ENCODE measurements at places on chromosomes 16 and 17.

- peak; percentile 8 for DNase-seq
Measured at GRCh38 chr16:58306327-58306726, 11.5 kb upstream of the PRSS54 start.

DNA sequence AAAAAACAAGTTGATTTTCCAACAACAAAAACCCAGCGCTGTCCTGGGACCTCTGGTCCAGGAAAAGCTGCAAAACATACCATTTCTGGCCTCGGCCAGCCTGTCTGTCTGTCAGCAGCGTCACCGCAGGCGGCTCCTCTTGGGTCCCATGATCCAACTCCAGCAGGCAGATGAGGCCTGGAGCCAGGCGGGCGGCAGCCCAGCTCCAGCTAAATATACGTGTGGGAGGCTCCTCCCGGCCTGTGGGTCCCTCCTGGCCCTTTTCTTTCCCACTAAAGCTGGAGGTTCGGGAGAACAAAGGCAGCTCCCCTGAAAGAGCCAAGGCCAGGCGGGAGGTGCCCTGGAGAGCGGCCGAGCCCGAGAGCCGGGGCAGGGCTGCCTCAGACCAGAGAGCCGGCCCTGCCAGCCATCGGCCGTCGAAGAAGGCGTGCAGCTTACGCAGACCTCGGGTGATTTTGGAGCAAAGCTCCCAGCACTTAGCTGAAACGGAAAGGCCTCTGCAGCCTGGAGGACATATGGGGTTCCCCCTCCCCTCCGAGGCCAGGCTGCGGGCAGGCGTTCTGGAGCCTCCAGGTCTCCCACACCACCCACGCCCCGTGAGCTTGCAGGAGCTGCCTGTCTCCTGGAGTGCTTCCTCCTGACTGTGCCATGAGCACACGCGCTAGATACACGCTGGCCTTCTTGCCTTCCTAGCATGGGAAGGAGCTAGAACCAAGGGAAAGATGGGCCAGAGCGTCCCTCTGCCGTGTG lies 19.9 kb upstream of the JPH3 start:
- no peak for DNase-seq

DNA sequence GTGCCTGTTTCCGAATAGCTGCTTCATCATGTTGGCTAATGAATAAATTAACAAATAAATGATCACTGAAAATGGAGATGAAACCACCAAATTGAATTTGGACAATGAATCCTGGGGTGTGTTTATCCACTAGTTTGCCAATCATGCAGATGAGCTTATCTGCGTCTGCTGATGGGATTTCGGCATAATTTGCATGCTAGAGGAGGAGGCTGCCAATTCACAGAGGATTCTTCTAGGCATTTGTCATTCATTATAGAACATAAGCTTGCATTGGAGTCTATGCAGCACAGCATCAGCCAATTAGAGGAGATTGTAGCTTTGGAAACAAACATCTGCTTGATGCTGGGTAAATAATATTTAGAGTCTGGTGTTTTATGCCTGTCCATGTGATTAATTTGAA lies 123.1 kb downstream of the NPIPB5 start:
- DNase-seq = no peak

DNA sequence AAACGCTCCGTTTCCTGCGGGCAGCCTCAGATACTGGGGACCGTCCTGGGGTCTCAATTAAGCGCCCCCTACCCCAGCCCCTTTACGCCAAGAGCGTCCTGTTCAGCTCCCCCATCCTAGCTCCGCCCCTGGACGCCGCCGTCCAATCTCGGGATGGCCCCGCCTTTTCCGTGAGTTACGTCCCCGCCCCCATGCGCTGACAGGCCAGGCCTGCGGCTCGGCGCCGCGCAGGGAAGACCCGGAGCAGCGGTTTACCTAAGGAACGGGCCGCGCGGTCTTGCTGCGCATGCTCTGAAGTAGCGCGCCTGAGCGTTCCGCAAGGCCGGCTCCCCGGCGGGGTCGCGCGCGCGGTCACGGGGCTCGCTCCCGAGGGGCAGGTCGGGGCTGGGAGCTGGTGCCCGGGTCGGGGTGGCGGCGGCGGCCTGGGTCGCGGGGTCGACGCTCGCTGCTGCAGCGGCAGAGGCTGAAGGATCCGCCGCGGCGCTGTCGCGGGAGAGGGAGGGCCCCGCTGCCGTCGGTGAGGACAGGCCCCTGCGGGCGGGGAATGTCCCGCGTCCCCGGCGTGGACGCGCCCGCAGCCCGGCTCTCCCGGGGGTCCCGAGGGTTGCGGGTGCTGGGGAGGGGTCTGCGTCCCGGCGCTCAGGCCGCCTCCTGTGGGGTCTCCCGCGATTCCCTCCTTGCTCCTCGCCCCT lies at the start of gene FLYWCH1:
TSS of gene FLYWCH1 (plus strand) at position 294 of the 692 bp plus-strand sequence. CDS start 17,755 bp downstream, outside the sequence.
- DNase-seq = peak; percentile 98

DNA sequence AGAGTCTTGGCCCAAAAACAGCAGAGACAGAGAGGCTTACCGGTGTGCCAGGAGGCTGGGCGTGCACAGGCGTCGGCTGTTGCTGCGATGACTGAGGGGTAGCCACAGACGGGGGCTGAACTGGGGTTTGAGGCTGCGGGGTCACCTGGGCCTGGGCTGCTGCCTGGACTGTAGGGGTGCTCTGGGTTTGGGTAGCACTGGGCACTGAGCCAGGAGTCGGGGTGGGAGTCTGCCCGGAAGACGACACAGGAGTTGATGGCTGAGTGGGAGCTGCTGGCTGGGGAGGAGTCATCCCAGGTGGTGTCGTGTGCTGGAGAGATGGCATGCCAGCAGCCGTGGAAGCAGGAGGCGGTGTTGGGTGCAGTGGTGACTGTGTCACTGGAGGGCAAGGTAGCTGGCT lies 53.2 kb upstream of the TRAP1 start:
- DNase-seq = no peak

DNA sequence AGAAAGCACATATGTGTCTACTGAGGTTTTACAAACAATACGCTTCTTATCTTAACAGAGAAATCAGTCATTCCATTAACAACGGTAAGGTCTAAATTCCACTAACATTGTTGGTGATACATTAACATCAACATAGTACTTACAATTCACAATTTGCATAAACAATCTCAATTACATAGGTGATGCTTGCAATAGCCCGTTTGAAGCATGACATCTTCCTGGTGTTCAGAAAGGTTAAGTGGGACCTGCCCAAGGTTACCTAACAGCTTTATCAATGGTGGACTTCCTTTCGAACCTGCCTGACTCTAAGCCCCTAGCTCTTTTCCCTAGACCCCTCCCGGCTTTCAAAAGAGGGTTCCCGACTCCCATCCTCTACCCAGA lies 699 bp downstream of the FAM222B start:
- DNase-seq = no peak

DNA sequence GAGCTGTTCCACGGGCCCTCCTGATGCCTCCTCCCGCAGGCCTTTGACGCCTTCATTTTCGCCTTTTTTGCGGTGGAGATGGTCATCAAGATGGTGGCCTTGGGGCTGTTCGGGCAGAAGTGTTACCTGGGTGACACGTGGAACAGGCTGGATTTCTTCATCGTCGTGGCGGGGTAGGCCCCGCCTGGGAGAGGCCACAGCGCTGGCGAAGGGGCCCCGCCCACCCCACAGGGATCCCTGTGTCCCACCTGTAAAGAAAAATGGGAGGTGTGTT lies 29.7 kb downstream of the TPSG1 start:
- DNase-seq = no peak

DNA sequence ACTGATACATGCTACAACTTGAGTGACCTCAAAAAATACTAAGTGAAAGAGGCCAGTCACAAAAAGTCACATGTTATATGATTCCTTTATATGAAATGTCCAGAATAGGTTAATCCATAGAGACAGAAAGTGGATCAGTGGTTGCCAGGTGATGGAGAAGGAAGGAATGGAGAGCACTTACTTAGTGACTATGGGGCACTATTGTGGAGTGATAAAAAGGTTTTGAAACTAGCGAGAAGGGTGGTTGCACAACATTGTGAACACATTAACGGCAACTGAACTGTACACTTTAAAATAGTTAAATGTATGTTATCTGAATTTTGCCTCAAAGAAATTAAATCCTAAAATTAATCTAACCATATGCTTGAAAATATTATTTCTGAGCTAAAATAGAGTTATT lies 25.9 kb downstream of the AMFR start:
- no peak for DNase-seq

GRCh38 chr16:56748826-56749225 lies 18.9 kb downstream of the NUP93 start:
- no peak for DNase-seq

GRCh38 chr17:75240394-75241142 lies 20.8 kb downstream of the GGA3 start:
- peak; percentile 8 for DNase-seq

- DNase-seq = no peak
Measured at GRCh38 chr17:37661400-37662014, 18.3 kb upstream of the DDX52 start.

DNA sequence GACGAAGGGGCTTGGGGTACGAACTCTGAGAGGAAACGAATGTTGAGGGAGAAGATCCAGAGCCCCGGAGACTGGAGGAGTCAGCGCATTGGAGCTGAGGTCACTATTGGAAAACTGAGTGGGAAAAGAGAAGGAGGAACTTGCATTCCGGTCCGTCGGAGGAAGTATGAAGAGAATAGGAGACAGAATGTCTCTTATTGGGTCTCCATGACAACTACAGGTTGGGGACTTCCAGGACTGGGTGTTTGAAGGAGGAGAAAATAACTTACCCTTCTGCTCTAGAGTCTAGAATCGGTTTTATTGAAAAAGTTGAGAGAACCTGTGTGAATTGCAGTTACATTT lies 537 bp downstream of the GOSR1 start:
- DNase-seq = no peak

DNA sequence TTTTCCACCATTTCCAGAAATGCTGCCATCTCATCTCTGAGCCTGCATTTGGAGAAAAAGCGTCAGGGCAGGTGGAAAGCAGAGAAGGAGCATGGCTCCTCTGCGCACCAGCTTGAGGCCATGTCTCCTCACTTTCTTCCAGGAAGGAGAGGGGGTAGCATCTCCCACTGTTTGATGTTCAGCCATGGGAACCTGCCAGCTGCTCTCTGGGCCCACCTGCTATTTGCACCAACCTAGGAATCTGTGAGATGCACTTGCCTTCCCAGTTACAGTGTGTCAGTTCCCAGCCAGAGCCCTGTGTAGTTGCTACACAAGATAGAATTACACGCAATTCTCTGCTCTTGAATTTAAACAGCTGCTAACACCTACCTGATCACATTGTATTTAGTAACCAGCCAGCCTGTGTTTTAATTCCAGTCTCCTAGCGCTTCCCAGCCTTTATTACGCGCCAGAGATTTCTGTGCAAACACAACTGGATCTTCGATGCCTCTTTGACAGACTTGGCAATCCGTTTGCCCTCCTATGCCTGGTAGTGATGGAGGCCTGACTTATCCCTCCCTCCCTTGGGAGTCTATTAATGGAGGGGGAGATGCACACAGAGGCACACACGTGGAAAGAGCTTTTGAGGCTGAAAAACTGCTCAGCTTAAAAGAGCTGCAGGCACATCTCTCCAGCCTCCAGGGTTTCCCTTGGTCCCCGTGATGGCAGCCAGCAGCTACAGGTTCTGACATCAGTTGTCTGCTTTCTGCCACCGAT lies 98.1 kb upstream of the SEC14L1 start:
- no peak for DNase-seq

GRCh38 chr16:13425836-13426235 lies 494.1 kb upstream of the ERCC4 start:
- DNase-seq = no peak

GRCh38 chr17:56792267-56792666 lies 41.5 kb downstream of the C17orf67 start:
- DNase-seq = no peak

DNA sequence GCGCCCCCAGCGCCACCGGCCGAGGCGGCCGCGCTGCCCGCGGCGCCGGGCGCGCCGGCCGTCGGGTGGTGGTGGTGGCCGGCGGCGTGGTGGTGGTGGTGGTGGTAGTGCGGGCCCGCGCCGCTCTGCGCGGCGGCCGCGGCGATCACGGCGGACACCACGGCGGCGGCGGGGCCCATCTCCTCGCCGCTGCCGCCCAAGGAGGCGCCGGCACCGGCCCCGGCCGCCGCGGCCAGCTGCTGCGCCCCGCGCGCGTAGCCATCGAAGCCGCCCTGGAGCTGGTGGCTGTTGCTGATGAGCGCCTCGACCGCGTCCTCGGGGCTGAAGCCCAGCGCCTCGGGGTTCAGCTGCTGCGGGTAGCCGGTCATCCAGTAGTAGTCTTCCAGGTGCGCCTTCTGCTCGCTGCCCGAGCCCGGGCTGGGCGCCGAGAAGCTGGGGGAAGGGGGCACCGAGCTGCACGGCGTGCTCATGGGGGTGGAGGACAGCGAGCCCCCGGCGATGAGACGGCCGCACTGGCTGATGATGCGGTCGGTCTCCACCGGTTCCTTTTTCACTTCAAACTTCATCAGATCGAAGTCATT lies 1.2 kb downstream of the MAF start:
- DNase-seq = no peak

DNA sequence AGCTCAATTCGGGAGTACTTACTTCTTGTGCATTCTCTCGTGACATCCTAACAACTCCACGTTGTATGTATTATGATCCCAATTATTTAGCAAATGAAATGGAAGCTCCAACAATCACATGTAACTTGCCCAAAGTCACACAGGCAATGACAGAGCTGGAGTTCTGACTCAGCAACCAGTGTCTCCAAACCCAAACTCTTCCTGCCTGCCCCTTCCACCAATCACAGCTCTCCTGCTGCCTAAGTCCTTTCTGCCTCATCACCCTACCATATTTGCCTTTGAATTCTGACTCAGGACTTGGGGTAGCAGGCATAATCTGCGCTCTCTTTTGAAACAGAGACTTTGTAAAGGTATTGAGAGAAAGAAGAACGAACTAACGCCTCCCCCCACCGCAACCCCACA lies 245.2 kb upstream of the MAF start:
- DNase-seq = no peak

DNA sequence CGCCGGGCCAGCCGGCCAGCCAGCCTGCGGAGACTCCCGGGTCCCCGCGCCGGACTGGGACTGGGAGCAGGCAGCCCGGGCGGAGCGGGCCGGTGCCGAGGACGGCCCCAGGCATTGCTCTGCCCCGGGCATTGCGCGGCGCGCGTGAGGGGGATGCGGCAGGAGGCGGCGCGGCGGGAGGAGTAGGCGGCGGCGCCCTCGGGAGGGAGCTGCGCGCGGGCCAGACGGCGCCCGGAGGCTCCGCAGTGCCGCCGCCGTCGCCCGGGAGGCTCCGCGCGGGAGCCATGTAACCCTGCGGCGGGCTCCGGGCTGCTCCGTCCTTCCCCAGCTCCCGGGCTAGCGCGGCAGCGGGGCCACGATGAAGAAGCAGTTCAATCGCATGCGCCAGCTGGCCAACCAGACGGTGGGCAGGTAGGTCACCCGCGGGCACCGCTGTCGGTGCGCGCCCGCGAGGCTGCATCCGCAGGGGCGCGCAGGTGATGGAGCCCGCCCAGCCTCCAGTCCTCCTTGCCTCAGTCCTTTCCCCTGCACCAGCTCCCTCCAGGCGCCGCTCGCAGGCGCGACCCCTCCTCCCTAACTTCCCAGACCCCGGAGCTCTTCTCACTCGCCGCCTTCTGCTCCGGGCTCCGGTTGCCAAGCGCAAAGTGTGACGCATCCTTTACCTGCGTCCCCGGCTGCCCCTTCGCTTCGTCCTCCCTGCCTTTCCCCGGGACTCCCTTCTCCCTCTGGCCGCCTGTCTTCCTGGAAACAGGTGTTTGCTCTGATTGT lies at the start of gene ARHGAP44:
TSS of gene ARHGAP44 (plus strand) at position 18 of the 768 bp plus-strand sequence. CDS start at position 359, 341 bp downstream.
- no peak for DNase-seq
